ENCODE measurements at places on chromosomes 3 and 15.

DNA sequence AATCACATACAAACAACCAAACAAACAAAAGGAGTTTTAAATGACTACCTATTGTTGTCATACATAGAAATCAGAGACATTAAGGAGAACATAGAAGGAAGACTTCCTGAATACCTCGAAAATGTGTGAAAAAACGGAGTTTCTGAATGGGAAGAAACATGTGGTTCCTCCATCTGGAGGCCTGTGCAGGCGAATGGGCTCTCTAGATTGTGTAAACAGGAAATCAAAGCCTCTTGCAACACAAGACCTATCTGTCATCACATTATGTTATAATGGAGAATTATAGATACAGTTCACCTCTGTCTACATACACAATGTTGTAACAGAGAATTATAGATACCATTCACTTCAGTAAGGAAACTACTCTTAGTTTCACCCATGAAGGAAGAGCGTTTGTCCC lies 44.1 kb downstream of the RUBCN start:
- no peak for DNase-seq

- DNase-seq = no peak
Observed at GRCh38 chr3:16052964-16053363, 121.5 kb upstream of the GALNT15 start.

GRCh38 chr3:153209596-153209995 lies 47.6 kb downstream of the RAP2B start:
- DNase-seq = no peak

- no peak for DNase-seq
Observed at GRCh38 chr15:33029109-33029652, 165.3 kb downstream of the FMN1 start.

- DNase-seq = no peak
Observed at GRCh38 chr3:30964612-30965011, 70.2 kb upstream of the GADL1 start.

- no peak for DNase-seq
Observed at GRCh38 chr3:47715928-47716327, 65.8 kb downstream of the SMARCC1 start.

DNA sequence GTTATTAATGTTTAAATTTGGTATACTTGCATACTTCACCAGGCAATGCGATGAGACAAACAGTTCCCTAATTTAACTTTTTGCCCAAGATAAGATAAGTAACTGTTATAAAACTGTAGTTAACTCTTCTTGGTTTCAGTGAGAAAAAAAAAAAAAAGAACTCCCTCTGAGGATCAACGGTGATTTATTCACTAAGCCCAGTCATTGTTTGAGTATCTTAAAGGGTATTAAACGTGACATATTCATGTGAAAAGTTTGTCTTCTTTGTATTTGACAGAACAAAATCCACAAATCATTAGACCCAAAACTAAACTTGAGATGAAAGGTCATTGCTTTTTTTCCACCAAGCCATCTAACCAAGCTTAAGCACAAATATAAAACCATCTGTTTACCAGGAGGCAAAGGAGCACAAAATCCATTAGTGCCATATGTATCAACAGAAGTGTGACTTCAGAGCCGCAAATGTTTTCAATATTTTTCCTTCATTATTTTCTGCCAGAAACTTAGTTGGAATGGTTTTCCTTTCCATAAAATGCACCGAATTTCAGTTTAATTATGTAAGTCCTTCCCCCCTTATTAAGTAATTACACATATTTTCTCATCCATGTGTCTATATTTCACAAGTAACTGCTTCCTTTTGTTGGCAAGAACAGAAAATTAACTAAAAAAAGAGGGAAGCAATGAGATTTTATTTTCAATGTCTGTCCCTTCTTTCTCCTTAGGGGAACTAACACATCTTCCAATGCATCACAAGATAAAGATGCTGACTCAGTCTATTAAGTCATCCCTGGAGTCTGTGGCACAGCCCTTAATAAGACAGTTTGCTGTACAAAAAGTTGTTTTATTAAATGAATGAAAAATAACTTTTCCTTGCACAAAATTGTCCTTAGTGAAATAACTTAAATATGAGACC lies 92.2 kb upstream of the RAP2B start:
- no peak for DNase-seq

DNA sequence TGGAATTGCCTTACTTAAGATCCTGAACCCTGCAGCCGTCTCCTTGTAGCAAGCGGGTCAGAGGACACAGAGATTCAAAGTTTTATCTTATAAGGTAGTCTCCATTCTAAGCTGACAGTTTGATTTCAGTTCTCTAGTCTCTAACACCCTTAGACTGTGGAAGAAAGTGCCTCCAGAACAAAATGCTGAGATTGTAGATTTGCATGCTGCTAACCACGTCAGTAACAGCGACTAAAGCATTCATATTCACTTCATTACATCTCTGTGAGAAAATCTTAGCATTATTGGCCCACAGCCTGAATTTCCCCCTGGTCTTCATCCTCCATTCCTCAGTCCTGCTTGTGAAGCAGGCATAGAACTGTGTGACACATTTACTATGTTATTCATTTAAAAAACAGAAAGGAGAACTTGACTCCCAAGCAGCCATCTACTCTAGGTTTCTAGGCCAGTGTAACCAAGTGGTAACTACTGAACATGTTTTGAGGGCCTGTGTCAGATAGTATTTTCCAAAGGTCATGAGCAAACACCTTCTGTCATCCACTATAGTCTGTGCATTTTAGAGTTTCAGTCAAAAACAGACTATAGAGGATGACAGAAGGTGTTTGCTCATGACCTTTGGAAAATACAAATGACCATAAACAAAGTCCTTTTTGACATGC lies 27.4 kb downstream of the ARIH2 start:
- no peak for DNase-seq

- DNase-seq = no peak
Observed at GRCh38 chr3:64642327-64643151, 45.3 kb downstream of the ADAMTS9 start.

GRCh38 chr3:5462086-5462485 lies 274.6 kb downstream of the EDEM1 start:
- no peak for DNase-seq

DNA sequence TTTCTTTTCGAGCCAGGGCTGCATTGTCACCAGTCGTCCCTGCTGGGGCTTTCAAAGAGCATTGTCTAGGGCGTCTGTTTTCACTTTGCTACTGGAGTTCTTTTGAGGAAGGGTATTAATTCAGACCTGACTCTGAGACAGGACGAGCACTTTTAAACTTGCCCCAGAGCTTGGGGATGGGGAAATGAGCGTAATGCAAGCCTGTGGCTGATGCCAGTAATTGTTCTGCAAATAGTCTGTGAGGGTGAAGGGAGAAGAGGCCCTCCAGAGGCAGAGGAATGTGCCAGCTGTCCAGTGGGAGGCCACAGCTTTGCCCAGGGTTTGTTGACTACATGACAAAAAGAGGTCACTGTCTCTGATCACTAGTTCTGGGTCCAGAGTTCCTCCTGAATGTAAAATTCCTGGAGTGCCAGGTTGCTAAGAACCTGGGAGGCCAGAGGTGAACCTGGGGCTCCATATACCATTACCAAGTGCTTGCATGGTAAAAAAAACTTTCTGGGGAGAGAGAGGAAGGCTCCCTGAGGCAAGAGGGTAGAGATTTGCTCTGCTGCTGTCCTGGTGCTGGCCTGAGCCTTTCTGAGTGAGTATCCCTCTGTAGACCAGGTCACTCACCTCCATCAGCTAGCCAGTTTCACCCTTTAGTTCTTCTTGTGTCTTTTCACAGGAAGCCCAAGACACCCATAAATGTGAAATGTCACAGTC lies 14.8 kb downstream of the EEFSEC start:
- DNase-seq = no peak

GRCh38 chr15:94670438-94671034 lies 439.2 kb downstream of the MCTP2 start:
- DNase-seq = no peak

DNA sequence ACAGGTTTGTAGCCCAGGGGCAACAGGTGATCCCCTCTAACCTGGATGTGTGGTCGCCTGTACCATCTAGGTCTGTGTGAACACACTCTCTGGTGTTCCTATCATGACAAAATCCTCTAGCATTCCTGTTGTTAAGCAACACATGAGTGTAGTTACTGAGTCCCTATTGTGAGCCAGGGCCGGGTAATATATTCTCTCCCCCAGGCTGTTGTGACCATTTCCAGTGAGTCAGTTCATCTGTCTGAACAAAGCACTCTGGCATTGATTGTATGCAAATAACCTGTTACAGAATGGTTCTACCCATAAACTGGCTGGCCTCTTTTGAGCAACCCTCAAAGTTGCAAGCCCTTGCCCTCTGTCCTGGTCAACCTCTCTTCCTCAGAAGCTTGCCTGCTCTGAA lies 2.6 kb upstream of the FLNB start:
- DNase-seq = no peak

DNA sequence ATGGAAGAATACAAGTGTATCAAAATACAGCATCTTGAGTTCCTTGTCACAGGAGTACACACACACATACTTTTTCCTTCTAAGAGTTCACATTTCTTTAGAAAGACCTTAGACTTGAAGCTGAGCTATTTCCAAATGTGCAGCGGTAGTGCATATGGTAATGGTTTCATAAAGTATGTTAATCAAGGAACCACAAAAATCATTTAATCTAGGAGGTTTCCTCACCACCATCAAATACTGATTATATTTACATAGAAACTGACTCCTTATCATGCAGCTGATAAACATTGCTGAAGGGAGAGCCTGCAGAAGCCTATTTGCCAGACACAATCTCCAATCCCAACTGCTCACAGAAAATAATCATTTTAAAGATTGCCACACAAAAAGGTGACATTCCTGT lies 40.0 kb upstream of the KBTBD8 start:
- DNase-seq = no peak

DNA sequence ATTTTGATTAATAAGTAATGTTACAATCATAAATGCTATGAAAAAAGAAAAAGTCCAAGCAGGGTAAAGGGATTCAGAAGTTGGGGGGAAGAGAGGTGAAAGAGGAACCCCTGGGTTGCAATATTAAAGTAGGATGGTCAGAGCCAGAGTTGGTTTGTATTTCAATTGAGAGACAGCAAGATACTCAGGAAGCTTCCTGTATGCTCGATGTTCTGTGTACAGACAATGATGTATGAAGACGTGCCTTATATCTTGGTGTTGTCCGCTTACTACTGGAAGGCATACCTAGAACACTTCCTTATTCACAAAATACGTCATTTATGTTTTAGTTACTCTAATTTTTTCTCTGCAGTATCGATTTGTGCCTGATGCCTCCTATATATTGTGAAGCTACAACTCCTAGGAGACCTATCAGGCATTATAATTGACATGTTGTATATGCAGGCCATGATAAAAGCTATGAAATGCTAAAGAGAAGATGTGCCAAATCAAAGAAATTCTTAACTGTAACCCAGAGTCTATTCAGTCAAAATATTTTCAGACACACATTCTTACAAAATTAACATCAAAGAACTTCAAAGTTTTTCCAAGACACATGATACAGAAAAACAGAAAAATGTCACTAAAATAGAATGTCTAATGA lies 87.5 kb downstream of the TBL1XR1 start:
- DNase-seq = no peak

- DNase-seq = no peak
Observed at GRCh38 chr3:29099296-29099695, 181.6 kb upstream of the RBMS3 start.

- no peak for DNase-seq
Observed at GRCh38 chr3:50572158-50572557, 2.8 kb downstream of the HEMK1 start.

GRCh38 chr15:70535955-70536338 lies 227.4 kb downstream of the UACA start:
- DNase-seq = no peak

GRCh38 chr3:129399895-129400357 lies 28.5 kb downstream of the EFCAB12 start:
- no peak for DNase-seq

GRCh38 chr3:48013288-48013980 lies 2.8 kb downstream of the MAP4 start:
- no peak for DNase-seq

GRCh38 chr3:178851564-178851963 lies 220.0 kb downstream of the ZMAT3 start:
- DNase-seq = no peak

DNA sequence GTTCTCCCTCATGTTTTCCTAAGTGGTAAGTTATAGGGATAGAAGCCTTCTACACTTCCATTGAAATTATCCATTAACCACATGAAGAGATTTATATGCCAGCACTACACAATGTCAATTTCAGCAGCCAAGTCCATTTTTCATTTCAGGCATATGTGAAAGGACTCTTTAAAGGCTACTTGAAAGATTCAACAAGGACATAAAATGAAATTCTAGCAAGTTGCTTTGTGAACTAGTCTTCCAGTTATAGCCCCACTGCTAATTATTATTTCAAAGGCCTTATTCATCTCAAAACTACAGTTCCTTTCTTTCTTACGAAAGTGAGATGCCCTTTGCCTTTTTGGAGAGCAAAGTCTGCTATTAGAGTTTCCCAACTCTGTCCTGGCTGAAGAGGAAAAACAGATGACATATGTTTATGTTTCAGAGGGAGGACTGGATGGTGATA lies 66.0 kb upstream of the SLC2A2 start:
- no peak for DNase-seq

DNA sequence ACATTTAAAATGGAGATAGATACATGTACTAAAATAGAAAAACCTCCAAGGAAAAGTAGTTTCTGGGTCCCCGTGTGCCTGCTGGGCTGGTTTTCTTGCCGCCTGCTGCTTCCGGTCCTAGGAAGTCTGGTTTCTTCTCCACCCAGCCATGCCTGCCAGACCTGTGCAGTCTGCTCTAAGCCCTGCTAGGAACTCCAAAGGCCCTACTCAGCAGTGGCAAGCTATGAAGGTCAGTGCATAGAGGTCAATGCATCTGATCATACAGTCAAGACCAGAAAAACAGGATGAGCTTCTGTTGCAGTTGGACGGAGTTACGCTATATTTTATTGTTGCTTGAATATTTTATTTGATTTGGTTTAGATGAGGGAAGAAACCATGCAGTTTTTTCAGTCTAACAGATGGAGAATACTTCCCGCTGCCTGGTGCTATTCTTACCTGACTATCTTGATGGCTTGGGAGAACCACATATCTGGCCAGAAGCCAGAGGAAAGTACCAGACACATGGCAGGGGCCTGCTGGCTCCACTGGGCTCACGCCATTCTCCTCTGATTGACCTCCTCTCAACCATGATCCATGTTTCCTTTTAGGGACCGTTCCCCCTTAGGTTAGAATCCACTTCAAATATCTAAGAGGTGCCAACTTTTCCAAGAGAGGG lies 226.8 kb upstream of the ST8SIA2 start:
- no peak for DNase-seq

GRCh38 chr3:33091746-33092145 lies 5.2 kb downstream of the GLB1 start:
- DNase-seq = no peak

Data from NCI-H2081 treated with DMSO at 0.1 percent for 48 hours (cell line).